ENCODE measurements at places on chromosomes 5 and 9. TPM values are rescaled to one million over a fixed set of nuclear protein-coding genes. Genes with fewer than 3 reads are reported as not detected.

- no peak for DNase-seq
These were observed 24.1 kb downstream of the CARTPT start for GRCh38 chr5:71743155-71743554.

DNA sequence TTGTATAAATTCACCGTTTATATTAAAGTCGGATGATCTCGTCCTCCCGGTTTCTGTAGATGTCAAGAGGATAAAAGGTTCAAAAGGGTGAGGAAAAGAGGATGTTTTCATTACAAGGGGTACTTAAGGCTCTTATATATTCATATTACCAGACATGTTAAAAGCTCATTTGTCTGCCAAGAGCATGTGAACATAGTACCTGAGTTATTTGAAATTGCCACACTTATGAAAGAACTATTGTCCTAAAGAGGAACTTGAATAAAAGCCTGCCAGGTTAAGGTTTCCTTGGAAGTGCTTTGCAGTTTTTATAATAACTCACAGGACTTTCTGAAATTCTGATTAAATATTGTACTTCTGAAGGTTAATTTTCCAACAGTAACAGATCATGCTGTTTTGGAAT lies 1915.1 kb downstream of the MAT2B start:
- DNase-seq: no peak

LRRC14B gene
- total RNA-seq: not detected

DNA sequence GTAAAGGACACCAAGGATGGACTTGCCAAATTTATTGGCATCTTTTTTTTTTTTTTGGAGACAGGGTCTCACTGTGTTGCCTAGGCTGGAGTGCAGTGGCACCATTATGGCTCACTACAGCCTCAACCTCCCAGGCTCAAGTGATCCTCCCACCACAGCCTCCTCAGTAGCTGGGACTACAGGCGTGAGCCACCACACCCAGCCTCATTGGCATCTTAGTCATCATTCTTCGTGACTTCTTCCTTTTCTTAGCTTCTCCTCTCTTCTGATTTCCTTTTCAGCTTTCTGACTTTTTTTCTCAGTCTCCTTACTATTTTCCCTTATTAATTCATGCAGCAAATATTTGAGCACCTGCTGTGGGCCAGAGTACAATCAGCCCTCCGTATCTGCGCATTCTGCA lies 6.1 kb downstream of the MAML1 start:
- DNase-seq: no peak

- DNase-seq: no peak
These were observed 443.7 kb downstream of the ARHGEF28 start for GRCh38 chr5:74069741-74070140.

GRCh38 chr5:111254613-111255012 lies 30.4 kb downstream of the CAMK4 start:
- no peak for DNase-seq

DNA sequence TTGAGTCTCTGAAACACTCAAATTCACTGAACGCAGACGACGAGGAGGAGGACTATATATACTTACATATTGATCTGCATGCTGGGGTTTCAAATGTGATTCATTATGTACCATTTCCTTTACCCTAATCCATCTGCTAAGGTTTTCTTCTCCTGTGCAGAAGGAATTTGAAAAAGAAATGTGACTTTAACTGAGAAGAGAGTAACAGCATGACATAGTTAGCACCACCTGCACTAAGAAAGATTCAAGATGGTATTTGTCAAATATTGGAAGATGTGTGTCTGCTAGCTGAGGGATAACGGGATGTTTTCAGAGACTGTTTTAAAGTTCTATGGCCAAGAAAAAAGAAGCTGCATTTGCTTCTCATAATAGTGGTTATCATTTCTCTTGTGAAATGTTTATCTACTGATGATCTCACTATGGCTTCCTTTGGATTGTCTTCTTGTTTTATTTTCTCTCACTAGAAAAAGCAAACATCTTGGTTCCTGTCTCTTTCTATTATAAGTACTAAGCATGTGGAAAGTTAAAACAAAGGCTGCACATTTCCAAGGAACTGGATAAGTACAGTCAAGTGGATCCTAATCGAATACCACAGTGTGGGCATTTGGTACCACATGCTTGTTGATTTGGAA lies 89.8 kb upstream of the TLE4 start:
- DNase-seq: no peak

GRCh38 chr5:28077291-28078240 lies 1039.2 kb upstream of the CDH9 start:
- DNase-seq: no peak

PCDHA12 gene
- total RNA-seq: not detected

DNA sequence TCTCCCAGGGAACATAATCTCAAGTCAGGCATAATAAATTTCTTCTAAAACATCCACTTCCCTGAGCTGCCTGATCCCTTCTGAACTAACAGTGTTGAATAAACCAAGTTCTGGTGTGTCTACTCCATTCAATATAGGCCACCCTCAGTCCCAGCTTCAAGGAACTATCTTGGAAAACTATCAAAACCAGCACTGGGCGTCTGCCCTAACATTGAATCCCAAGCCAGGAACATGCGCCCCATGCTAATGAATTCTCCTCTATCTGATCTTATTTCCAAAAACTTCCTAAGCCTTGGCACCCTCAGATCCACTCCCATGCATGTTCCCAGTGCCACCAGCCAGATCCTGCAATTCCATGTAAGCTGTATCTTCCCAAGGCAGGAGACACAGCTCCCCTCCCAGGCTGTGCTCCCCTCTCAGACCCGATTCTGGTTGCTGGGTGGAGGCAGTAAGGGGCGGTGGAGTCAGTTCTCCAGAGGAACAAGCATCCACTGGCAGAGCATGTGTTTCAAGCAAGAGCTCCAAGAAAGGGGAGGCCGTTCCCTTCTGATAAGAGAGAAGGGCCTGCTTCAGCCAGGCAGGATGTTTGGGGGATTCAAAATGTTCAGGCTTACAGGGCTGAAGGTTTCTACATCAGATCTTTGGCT lies 13.1 kb upstream of the FOXI1 start:
- DNase-seq: no peak

- no peak for DNase-seq
These were observed 142.1 kb downstream of the LIFR start for GRCh38 chr5:38414348-38414747.

Measured in PC-9 (cell line).